ENCODE measurements at places on chromosomes 7 and 10.

GRCh38 chr10:51302316-51302715, 228.0 kb downstream of the PRKG1 start:
- no peak for DNase-seq

GRCh38 chr7:116145245-116145852, 65.0 kb upstream of the TES start:
- DNase-seq: no peak

- no peak for DNase-seq
Measured at GRCh38 chr10:62772186-62772974, 32.1 kb upstream of the ADO start.

- DNase-seq: no peak
Measured at GRCh38 chr10:15879058-15879457, 18.8 kb upstream of the MINDY3 start.

DNA sequence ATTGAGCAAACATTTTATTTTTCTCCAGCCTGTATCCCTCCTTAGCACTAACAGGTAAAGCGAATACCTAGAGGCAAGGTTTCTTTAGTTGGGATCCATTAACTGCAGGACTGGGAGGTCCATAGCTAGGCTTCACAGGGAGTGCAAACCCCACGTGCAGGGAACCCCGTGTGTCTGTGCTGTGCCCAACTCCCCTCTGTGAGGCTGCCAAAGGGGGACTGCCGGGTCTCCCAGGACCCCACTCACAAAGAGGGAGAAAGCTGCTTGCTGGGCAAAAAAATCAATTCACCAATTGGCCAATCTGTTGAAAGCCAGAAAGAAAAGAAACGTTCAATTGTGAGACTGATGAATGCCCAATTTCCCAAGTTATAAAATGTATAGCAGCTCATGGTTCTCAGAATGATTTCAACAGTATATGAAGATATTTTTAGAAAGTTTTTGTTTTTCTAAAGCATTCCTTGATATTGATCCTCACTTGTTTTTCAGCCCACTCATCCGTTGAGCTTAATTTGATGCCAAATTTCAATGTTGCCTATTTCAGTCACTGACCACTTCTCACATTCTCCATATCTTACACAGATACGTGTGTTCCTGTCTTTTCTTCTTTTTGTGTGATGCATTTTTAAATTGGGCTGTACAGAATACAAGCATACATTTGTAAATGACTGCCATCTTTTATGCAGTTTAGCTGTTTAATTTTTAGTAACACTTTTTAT, 202.7 kb upstream of the PRSS58 start:
- DNase-seq: no peak

GRCh38 chr7:139725077-139725476, 52.7 kb downstream of the HIPK2 start:
- peak; percentile 73 for DNase-seq

DNA sequence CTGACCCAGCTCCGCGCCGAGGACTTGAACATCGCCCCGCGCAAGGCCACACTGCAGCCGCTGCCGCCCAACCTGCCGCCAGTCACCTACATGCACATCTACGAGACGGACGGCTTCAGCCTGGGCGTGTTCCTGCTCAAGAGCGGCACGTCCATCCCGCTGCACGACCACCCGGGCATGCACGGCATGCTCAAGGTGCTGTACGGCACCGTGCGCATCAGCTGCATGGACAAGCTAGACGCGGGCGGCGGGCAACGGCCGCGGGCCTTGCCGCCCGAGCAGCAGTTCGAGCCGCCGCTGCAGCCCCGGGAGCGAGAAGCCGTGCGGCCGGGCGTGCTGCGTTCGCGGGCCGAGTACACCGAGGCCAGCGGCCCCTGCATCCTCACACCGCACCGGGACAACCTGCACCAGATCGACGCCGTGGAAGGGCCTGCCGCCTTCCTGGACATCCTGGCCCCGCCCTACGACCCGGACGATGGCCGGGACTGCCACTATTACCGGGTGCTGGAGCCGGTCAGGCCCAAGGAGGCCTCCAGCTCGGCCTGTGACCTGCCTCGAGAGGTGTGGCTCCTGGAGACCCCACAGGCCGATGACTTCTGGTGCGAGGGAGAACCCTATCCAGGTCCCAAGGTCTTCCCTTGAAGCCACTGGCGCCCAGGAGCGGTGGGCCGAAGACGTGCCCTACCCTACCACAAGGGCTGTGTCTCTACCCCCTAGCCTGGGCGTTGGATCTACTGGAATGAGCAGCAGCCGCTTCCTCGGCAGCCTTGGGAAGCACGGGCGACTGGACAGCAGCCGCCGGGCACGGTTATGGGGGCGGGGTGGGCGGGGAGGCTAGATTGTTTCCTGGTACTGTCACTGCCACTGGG, 945 bp downstream of the ADO start:
- no peak for DNase-seq

GRCh38 chr7:51847461-51848134, 531.0 kb upstream of the COBL start:
- DNase-seq: no peak

DNA sequence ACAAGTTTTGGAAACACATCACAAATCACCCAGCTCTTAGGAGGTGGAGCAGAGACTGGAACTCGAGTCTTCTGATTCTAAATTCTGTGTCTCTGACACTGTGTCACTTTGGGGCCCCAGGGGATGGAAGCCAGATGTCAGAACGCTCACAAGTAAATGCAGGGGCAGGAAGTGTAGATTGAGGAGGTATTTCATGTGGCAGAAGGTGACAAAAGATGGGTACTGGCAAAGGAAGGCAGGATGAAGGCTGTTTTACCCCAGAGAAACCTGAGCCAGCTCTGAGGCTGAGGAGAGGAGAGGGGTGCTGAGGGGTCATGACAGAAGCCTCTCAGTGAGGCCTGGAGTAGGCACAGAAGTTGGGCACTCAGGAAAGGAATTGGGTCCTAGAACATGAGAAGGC, 6.0 kb upstream of the PURB start:
- no peak for DNase-seq

DNA sequence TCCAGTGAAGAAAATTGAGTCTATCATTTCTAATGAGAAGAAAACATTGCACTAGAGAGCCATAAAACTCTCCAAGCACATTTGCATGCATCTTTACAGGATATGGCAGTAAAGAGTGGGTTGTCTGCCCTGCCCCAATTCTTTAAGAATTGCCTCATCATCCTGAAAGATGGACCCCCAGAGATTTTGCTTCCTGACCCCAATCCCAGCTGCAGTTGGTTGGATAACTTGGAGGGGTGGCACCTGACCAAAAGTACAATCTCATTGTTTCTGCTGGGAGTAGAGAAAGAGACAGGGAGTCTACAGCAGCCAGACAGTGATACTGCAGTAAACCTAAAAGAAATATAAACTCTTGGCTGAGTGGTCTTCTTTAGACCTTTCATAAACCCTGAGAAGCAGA, 49.1 kb upstream of the ADCY1 start:
- DNase-seq: no peak

- no peak for DNase-seq
Measured at GRCh38 chr10:105413997-105414396, 772.9 kb downstream of the SORCS3 start.

- DNase-seq: no peak
Measured at GRCh38 chr10:1577373-1577770, 160.0 kb downstream of the ADARB2 start.

GRCh38 chr10:35711615-35712411, 69.7 kb upstream of the FZD8 start:
- no peak for DNase-seq

DNA sequence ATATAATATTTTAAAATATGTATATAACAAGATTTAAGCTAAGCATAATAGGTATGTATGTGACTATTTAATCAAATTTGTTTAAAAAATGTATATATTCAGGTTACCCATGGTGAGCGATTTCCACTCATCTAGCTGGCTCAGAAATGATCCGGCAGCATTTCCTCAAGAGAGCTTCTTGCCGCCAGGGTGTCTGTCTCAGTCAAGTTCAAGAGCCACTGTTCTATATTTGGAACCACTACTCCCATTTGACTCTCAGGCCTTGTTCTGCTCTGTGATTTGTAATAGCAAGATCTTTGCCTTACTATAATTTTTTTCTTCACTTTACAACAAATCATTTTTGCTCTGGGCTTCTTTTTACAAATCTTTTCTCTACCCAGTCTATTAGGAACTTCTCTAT, 48.7 kb upstream of the CNTNAP2 start:
- no peak for DNase-seq

DNA sequence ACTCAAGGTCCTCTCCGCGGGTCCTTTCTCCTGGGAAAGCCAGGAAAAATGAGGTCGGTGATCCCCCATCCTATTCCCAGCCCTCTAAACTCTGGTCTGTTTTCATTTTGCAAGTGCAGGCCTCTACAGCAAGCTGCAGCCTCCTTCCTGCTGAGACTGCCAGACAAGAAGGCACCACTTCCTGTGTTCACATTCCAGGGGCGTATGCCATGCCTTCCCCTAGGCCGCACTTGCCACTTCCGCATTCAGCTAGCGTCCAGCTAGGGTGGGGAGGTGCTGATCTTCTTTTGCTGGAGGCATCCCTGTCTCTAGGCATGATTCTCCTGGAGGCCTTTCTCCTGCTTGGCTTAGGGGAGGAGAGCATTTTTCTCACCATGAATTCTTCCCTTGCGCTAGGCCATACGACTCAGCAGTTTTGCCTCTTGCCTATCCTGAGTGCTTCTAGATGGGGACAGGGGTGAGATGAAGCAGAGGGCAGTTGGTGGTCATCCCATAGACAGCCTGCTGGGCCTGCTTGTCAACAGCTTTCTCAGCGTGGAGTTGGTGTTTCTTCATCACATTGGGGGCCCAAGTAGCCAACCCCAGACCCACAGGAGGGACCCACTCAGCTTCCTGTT, 328.9 kb downstream of the RPS24 start:
- no peak for DNase-seq

DNA sequence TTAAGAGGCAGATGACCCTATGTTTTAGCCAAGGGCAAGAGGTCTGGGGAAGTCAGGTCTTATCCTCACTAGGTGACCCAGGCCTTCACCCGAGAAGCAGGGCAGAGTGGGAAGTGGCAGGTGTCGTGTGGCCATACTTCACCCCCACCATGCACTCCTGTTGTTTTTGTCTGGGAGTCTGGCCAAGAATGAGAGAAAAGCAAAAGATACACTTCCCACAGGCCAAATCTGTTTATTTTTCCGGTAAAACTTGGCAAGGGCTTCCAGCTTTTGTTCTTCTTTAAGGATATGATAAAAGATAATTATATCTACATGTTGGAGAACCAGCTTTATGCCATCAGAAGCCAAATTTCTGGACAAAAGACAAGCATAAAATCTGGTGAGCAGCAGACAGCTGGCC, 137.4 kb upstream of the CDC14C start:
- no peak for DNase-seq

DNA sequence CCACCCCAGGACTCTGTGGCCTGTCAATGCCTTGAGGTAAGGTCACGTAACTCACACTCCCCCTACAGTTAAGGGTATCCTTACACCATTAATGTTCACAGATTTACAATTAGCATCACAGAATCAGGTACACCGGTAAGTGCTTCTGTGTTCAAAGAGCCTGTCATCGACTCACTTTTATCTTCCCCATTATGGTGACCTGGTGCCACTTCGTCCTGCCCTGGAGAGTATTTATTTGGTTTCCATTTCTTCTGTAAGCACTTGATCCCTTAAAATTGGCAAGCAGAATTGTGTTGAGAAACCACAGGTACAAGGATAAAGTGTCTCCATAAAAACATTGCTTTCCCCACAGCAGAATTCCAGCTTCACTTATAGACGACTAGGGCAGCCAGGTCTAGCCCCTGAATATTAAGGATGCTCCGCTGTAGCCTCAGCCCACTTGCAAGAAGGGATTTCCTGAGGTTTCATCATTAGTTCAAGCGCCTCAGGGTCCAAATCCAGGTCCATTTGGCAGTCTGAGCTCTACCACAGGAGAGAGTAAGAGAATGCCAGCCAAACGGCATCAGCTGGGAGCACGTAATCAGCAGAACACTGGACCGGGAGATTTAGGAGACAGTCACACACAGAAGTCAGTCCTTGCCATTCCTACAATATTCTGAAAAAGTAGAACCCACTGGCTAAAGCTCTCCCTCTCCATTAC, 10.1 kb downstream of the ATXN7L1 start:
- DNase-seq: no peak

GRCh38 chr7:32393861-32394260, 96.3 kb downstream of the LSM5 start:
- DNase-seq: no peak

GRCh38 chr10:111103196-111103840, 26.5 kb downstream of the ADRA2A start:
- DNase-seq: no peak

DNA sequence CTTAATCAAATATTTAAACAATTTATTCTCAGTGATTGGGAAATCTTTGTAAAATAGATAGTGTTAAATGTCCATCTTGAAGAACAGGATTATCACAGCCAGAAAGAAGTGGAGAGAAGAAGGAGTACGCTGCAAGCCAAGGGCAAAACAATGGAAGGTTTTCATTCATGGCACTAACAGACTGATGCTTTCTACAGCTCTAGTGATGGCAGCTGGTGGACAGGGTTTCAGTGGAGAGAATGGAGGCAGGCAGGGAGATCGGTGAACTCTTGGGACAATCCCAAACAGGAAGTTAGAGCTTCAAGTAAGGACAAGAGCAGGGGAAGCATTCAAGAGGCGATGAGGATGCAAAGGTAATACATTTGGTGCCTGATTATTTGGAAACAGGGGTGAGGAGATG, 207.0 kb downstream of the JAZF1 start:
- no peak for DNase-seq

GRCh38 chr7:32115831-32116230, 45.6 kb upstream of the PDE1C start:
- DNase-seq: no peak

- DNase-seq: no peak
Measured at GRCh38 chr7:1804310-1804709, 134.2 kb downstream of the ELFN1 start.

- no peak for DNase-seq
Measured at GRCh38 chr7:147513451-147513850, 1077.1 kb upstream of the C7orf33 start.

GRCh38 chr7:71594736-71595135, 462.8 kb downstream of the GALNT17 start:
- no peak for DNase-seq

GRCh38 chr10:61065051-61065450, 121.1 kb upstream of the RHOBTB1 start:
- DNase-seq: no peak

Measured in GM12864 (cell line).